Kidney epithelial cell (primary cell): ENCODE measurements at places on chromosomes 7 and 10.
A peak's percentile ranks its signal among the peaks of the same experiment; 100 is the strongest.

DNA sequence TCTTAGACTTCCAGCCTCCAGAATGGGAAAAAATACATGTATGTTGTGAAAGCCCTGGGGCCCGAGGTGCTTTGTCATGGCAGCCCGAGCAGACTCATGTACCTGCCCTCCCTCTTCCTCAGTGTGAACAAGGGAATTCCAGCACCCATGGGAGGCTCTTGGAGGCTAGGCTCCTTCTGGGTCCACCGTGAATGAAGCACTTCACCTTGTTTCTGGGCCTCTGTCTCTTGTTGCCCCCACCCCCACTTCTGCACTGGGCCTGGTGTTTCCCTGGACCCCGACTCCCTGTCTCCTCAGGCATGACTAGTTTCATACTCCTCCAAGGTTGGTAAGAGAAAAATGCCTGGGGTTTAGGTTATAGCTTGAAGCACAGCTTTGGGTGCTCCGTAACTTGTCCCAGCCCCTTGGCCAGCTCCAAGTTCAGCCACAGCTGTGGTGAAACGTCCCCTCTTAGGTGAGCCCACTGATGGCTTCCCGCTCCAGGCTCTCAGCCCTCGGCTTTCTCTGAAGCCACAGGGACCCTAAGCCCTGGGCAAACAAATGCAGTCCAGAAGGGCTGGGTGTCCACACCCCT lies 30.2 kb upstream of the ARHGAP22 start:
- DNase-seq, result no peak

DNA sequence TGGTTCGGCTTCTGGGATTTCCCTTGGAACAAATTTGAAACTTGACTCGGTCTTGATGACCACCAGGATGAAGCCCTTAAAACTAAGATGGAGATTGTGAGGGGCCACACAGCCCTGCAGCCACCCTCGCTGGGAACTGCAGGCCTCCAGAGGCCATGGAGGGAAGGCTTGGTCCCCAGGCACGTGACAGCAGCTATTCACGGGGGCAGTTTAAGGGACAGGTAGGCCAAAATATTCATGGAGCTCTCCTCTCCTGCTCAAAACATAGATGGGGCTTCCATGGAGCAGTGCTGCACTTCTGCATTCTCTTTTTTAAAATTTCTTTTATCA lies 137.0 kb downstream of the ADCY1 start:
- DNase-seq, result no peak

DNA sequence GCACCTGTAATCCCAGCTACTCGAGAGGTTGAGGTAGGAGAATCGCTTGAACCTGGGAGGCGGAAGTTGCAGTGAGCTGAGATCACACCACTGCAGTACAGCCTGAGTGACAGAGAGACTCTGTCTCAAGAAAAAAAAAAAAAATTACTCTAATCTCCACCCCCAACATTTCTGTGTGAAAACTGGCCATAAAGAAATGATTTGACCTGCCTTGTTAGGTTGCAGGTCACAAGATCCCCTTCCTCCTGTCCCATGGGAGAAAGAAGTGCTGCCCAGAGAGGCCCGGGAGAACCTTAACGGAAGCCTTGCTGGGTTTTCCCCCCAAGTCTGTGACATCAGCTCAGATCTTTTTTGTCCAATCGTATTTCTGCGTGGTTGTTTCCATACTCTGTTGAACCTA lies 8.7 kb upstream of the CALHM1 start:
- no peak for DNase-seq

- no peak for DNase-seq
Observed at GRCh38 chr10:28686835-28687682, 9.7 kb downstream of the BAMBI start.

- DNase-seq, result peak; percentile 67
Observed at GRCh38 chr7:20514364-20514763, 101.1 kb upstream of the ABCB5 start.

- no peak for DNase-seq
Observed at GRCh38 chr10:33579996-33580395, 245.5 kb upstream of the NRP1 start.

DNA sequence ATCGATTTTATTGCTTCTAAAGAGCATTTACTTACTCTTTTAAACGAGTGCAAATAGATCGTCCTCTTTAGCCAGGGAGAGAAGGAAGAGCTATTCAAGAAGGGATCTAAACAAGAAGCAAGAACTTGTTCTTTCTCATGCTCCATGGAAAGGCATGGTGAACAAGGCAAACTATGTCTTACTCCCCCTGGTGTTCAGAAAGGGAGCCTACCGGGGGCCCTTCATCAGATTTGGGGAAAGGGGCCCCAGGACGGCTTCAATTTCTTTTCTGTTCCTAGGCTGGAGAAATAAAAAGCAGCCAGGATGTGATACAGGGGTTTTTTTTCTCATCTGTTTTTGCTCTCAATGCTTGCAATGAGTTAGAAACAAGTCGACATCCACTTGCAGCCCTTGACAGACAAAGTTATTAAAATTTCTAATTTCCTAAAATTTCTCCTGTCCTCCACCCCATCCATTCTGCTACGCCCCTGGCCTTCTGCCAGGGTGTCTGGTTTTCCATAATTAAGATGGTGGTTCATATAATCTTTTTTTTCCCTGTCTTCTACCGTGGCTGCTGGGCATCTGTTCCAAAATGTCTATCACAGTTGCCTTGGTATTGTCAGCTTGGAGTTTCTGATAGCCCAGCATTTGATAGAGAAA lies 214.4 kb downstream of the CREB5 start:
- no peak for DNase-seq

- no peak for DNase-seq
Observed at GRCh38 chr7:47100817-47101435, 481.0 kb downstream of the TNS3 start.

- DNase-seq, result no peak
Observed at GRCh38 chr10:128540128-128540762, 414.0 kb upstream of the MKI67 start.
